A549 treated with Hydrocortisone at 1 μM for 4 hours (cell line): ENCODE measurements at places on chromosomes 6 and 20. TPM values are rescaled to one million over a fixed set of nuclear protein-coding genes. Genes with fewer than 3 reads are reported as not detected.

ULBP3 gene
- 2.5 to 4.9 TPM (median 3.4 TPM) in 5 replicates for total RNA-seq

SUMO4 gene
- not detected in 5 replicates for total RNA-seq

SMOC2 gene
- total RNA-seq, result 0.02 to 0.05 TPM (median 0.03 TPM) in 3 of 5 replicates, not detected in the others

STMND1 gene
- total RNA-seq, result not detected in 5 replicates

ADGRG6 gene
- total RNA-seq, result 43.1 to 79.0 TPM (median 64.0 TPM) in 5 replicates

FGD2 gene
- 0.03 TPM in 1 of 5 replicates, not detected in the others for total RNA-seq

GDAP1L1 gene
- total RNA-seq, result 0.16 TPM in 1 of 5 replicates, not detected in the others

ACTL10 gene
- total RNA-seq, result 0.06 TPM in 2 of 5 replicates, not detected in the others
